Foreskin keratinocyte (primary cell): ENCODE measurements at places on chromosomes 12 and 14. TPM values are rescaled to one million over a fixed set of nuclear protein-coding genes. Genes with fewer than 3 reads are reported as not detected.

- no peak for DNase-seq
Measured at GRCh38 chr14:81211844-81212243, 8.9 kb downstream of the GTF2A1 start.

- no peak for DNase-seq
Measured at GRCh38 chr12:19988948-19989347, 379.4 kb upstream of the PDE3A start.

DNA sequence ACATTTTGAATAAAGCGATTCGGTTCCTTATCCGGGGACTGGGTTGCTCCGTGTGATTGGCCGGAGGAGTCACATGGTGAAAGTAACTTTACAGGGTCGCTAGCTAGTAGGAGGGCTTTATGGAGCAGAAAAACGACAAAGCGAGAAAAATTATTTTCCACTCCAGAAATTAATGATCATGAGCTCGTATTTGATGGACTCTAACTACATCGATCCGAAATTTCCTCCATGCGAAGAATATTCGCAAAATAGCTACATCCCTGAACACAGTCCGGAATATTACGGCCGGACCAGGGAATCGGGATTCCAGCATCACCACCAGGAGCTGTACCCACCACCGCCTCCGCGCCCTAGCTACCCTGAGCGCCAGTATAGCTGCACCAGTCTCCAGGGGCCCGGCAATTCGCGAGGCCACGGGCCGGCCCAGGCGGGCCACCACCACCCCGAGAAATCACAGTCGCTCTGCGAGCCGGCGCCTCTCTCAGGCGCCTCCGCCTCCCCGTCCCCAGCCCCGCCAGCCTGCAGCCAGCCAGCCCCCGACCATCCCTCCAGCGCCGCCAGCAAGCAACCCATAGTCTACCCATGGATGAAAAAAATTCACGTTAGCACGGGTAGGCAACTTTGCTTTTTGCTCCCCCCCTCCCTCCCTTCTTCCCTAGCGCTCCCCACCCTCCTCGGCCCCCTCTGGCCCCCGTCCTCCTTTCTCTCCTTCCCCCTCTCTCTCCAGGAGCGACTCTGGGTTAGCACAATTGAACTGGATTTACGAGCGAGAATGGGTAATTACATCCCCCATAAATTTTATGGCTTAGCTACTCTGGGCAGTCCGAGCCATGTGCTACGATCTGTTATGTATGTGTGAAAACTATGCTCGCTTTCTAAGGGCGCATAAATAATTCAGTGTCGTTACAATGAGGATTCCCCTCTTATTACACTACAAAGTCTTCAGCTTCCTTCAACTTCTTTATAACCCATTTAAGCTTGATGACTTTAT, at the start of gene HOXC4:
Gene HOXC4, plus strand, starts transcription at position 85 of the 991 bp plus-strand sequence. Its CDS starts 88 bp downstream, at position 173.
- no peak for DNase-seq

- no peak for DNase-seq
Measured at GRCh38 chr14:90228478-90228877, 27.9 kb upstream of the PSMC1 start.

DNA sequence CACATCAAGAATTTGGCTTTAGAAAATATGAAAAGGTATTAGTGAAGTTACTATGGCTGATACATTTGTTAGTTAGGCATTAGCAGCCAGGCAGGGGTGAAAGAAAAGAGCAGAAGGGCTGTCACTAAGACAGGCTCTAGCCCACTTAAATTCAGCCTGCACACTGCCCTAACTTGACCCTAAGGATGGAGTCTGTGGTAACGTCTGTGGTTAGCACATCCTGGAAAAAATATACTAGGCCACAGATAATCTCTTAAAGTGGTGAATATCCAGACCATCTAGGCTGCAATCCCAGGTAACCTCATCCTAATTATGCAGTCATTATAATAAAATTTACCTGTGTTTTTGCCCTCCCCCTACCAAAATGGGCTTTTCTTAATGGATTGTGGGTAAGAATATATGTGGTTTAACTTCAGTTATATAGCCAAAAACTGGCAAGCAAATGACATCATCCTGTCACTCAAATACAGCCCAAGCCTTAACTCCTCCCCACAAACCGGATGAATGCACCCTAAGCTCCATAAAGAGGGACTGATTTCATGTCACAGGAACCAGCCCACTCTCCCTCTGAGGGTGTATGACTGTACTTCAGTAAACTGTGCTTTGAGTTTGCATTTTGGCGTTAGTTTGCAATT, 440.9 kb downstream of the LRFN5 start:
- no peak for DNase-seq

Gene C12orf54
- 5.3 and 8.6 TPM in 2 replicates for polyA plus RNA-seq

GRCh38 chr12:59023861-59024424, 103.6 kb upstream of the LRIG3 start:
- no peak for DNase-seq

Gene SRRM4
- not detected in 2 replicates for polyA plus RNA-seq

- DNase-seq = no peak
Measured at GRCh38 chr14:99426813-99427346, 53.8 kb downstream of the SETD3 start.

GRCh38 chr12:62301080-62301798, 41.0 kb downstream of the USP15 start:
- no peak for DNase-seq

Gene APOF
- polyA plus RNA-seq = not detected in 2 replicates

- DNase-seq = peak; percentile 12
Measured at GRCh38 chr14:21915826-21916225, 242.2 kb upstream of the OR4E1 start.

Gene CDK17
- 11.0 and 11.1 TPM in 2 replicates for polyA plus RNA-seq

Gene AKAP6
- 0.20 and 0.35 TPM in 2 replicates for polyA plus RNA-seq

GRCh38 chr14:24281636-24282035, 10.2 kb upstream of the RABGGTA start:
- DNase-seq = no peak

GRCh38 chr12:20280515-20280914, 87.8 kb upstream of the PDE3A start:
- no peak for DNase-seq

Gene FOXG1
- polyA plus RNA-seq = not detected in 2 replicates

DNA sequence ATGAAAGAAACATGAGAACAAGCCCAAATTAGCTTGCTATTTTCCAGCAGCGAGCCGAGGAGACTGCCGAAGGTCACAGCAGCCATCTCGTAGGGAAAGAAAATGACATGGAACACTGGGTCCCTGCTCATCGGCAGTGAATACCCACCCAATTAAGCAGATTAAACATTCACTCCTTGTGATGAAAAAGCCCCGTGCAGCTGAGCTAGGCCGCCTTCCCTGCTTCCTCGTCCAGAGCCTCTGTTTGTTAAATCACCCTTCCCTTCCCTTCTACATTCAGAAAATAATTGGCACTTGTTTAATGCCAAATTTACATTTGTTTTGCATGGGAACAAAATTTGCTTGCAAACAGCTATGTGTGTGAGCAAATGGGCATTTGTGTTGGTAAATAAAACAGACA, 342.5 kb downstream of the RMST start:
- no peak for DNase-seq

Gene KRT6C
- polyA plus RNA-seq = 4.0 and 6.3 TPM in 2 replicates

DNA sequence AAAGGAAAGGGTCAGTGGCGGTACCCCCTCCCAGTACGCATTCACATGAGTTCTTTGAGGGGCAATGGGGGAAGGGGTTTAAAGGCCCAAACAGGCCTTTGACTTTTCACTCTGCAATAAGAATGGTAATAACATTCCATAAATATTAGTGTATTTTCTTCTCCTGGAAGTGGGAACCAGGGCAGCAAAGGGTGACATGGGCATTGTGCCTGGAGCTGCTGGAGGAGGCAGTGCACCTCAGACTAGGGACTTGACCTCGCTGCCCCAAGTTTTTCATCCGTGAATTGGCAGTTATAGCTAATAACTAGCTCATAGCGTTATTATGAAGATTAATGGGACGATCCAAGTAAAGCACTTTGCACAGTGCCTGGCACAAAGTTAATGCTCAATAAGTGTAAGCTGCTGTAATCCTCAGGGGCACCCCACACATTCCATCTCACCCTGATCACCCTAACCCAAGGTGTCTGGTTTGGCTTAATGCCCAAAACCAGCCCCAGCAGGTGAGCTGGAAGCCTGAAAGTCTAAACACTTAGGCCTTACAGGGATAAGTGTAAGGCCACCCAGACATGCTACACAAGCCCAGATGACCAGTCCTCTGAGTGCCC, 2.8 kb upstream of the KCNH3 start:
- peak; percentile 44 for DNase-seq

GRCh38 chr14:89889626-89890025, 64.9 kb downstream of the EFCAB11 start:
- DNase-seq = no peak

- no peak for DNase-seq
Measured at GRCh38 chr12:57896115-57896433, 45.3 kb upstream of the ATP23 start.

- peak; percentile 53 for DNase-seq
Measured at GRCh38 chr14:20327005-20327869, 5.8 kb downstream of the CCNB1IP1 start.

- DNase-seq = no peak
Measured at GRCh38 chr12:109440851-109441490, 36.1 kb downstream of the KCTD10 start.

Gene OTUB2
- 1.8 and 1.9 TPM in 2 replicates for polyA plus RNA-seq

Gene DDN
- 0.26 and 0.50 TPM in 2 replicates for polyA plus RNA-seq

GRCh38 chr12:83700838-83701237, 1014.1 kb downstream of the TMTC2 start:
- peak; percentile 74 for DNase-seq

GRCh38 chr12:12209675-12210074, 57.2 kb downstream of the LRP6 start:
- DNase-seq = no peak

Gene ATP6V1D
- 70.2 and 77.0 TPM in 2 replicates for polyA plus RNA-seq

DNA sequence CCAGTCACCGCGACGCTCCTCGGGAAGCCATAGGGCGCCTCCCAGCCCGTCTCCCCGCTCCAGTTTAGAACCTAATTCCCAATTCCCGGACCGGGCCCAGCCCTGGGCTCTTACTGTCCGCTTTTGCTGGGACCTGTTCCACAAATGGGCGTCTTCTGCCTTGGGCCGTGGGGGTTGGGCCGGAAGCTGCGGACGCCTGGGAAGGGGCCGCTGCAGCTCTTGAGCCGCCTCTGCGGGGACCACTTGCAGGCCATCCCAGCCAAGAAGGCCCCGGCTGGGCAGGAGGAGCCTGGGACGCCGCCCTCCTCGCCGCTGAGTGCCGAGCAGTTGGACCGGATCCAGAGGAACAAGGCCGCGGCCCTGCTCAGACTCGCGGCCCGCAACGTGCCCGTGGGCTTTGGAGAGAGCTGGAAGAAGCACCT, 797 bp downstream of the UNG start:
- DNase-seq = no peak

GRCh38 chr14:102692334-102692733, 84.9 kb upstream of the TRAF3 start:
- no peak for DNase-seq
